Occipital lobe (tissue), 3 donors: ENCODE measurements at places on chromosomes 4 and X.

GRCh38 chrX:25873196-25873595, 264.9 kb upstream of the MAGEB18 start:
- no peak for DNase-seq

GRCh38 chrX:48694776-48695533, 1.6 kb upstream of the SUV39H1 start:
- no peak for DNase-seq

- DNase-seq = no peak
Measured at GRCh38 chrX:148541584-148541940, 41.1 kb downstream of the AFF2 start.

DNA sequence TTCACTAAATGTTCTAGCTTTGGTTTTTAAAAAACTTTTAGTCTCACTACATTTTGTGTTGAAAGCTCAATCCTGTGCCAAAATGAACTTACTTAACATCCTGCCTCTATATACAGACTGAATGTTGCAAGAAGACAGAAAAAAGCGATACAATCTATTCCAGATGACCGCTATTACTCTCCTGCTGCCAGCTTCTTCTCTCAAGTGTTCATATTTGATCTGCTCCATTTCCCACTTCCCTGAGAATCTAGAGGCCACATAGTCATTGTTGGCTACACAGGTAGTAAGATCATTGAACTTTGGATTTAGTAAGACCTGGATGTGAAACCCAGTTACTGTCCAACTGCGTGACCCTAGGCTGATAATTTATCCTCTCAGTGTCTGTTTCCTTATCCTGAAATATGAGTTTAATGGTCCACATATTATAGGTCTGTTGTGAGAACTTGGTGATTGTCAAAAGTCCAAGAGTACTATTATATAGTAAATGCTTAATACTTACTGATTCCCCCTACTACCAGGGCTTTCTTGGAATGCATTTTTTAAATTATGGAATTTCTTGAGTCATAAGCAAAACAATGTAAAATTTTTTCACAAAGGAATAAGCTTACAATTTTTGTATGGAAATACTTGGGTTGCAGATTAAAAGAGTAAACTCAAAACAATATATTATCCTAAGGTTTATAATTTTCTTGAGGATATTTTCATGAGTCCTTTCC, 976.8 kb upstream of the ADGRL3 start:
- no peak for DNase-seq

GRCh38 chr4:25807102-25807728, 55.6 kb downstream of the SEL1L3 start:
- no peak for DNase-seq
